MCF 10A (cell line): ENCODE measurements at places on chromosomes 7 and 10. TPM values are rescaled to one million over a fixed set of nuclear protein-coding genes. Genes with fewer than 3 reads are reported as not detected.

Gene MMP21
- total RNA-seq: not detected in 2 replicates

Gene DOCK4
- total RNA-seq: 28.0 and 31.4 TPM in 2 replicates

Gene LAMB4
- total RNA-seq: 0.35 TPM in 1 of 2 replicates, not detected in the other

Gene AP5Z1
- 26.5 and 35.0 TPM in 2 replicates for total RNA-seq

Gene DPYSL4
- 0.21 TPM in 1 of 2 replicates, not detected in the other for total RNA-seq

Gene LRRC18
- not detected in 2 replicates for total RNA-seq

Gene XPNPEP1
- 51.6 and 52.1 TPM in 2 replicates for total RNA-seq

GRCh38 chr7:27260211-27260610 is 17.6 kb downstream of the EVX1 start:
- no peak for DNase-seq

DNA sequence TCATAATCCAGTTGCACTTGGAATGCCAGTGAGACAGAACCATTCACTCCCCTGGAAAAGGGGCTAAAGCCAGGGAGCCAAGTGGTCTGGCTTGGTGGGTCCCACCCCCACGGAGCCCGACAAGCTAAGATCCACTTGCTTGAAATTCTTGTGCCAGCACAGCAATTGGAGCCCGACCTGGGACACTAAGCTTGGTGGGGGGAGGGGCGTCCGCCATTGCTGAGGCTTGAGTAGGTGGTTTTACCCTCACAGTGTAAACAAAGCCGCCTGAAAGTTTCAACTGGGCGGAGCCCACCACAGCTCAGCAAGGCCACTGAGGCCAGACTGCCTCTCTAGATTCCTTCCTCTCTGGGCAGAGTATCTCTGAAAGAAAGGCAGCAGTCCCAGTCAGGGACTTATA is 200.7 kb upstream of the NPSR1 start:
- no peak for DNase-seq

DNA sequence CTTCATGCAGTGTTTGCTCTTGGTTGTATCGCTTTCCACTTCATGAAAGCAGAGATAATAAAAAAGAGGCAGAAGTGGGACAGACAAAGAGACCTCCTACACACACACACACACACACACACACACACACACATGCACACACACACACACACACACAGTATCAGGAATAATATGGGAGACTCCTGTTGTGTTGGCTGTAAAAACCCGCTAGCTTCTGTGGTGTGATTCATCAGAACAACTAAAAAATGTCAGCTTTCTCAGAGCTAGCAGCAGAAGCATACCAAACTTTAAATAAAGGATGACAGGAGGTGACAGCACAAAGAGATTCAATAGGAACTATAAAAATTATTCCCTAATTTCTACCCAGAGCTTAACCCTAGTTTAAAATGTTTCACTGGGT is 148.2 kb upstream of the LRRTM3 start:
- no peak for DNase-seq

DNA sequence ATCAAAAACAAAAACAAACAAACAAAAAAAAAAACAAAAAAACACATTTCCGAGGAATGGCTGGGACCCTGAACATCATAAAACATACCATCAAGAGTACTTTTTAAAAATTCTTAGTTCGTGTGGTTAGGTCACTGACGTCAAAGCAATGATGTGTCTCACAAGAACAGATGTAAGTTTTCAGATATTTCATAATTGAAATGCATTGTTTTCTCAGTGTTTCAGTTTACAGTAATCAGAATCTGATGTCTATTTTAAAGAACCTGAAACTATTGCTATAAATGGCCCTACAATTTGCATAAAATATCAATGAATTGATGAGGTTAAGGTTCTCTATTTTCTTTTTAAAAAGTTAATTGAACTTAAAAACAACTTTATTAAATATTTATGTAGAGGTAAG is 103.7 kb upstream of the HGF start:
- DNase-seq: no peak

DNA sequence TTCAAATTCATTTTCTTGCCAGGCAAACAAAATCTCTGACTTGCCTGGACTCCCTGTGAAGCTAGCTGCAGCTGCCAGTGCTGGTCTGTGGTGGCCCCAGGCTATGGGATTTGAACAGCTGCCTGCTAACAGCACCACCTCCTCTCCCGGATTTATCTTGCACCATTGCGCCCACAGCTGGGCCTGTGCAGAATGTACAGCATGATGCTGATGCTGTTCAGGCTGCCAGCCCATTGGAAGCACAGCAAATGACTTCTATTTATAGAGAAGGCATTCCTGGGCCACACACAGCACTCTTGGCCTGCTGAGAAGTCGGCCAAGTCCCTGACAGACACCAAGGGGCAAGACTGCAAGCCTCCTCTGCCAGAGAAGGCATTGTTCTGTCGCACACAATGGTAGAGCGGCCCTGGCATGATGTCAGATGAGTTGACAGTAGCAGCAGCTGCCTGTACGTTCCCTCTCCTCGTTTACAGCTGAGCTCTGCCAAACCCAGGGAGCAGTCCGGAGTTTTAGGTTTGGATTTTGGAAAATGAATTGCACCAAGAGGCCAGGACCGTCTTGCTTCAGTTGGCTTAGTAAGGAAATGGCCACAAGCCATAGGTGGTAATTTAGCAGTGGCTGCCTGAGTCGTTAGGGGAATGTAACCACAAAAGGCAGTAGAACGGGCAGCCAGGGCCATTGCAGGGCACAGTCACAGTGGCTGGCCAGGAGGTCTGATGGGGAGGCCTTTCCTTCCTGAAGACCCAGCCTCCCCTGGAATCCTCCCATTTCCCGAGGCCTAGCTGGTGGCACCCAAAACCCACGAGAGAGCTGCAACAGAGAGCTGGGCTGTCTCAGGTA is 38.5 kb downstream of the MTURN start:
- DNase-seq: peak; percentile 98

DNA sequence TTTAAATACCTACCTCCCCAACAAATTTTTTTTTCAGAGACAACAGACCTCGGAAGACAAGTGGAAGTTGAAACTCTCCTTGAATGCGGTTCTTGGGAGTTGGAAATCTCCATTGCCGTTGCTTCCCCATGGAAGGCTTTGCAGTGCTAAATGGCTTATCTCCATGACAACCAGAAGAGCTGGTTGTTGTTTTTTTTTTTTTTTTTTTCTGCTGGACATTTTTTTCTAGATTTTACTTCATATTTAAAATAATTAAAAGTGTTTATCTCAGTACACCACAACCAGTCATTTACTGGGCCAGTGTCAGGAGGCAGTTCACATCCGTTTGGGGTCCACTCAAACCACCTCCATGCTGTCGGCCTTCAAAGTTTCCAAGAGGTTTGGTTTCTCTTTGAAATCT is 348.5 kb upstream of the PRKCQ start:
- no peak for DNase-seq

DNA sequence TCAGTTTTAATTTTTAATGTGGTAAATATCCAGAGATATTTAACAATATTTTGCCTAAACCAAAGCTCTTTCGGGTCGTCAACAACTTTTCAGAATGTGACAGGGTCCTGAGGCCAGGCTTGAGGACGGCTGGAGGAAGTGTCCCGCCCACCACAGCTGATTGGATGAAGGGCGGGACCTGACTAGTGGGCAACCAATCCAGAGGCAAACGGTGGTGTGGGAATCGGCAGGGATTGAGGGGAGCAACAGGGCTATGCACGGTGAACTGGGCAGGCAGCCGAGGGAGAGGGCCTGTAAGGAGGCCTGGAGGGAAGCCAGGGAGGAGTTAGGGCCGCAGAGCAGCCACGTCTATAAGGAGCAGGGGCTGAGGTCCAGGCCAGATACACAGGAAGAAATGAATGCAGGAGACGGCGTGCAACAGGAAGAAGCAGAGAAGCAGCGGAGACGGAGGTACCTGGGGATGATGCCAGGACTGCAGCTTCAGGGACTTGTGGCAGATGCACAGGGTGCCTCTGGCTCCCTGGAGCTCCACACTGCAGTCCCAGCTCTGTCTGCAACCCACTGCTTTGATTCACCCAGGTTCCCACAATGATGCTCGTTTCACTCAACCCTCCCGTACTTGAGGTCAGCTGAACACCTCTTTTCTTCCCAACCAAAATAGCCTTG is 46.1 kb upstream of the ZMIZ1 start:
- peak; percentile 8 for DNase-seq

- DNase-seq: no peak
Measured at GRCh38 chr7:142249918-142250317, 7.9 kb downstream of the PRSS58 start.

DNA sequence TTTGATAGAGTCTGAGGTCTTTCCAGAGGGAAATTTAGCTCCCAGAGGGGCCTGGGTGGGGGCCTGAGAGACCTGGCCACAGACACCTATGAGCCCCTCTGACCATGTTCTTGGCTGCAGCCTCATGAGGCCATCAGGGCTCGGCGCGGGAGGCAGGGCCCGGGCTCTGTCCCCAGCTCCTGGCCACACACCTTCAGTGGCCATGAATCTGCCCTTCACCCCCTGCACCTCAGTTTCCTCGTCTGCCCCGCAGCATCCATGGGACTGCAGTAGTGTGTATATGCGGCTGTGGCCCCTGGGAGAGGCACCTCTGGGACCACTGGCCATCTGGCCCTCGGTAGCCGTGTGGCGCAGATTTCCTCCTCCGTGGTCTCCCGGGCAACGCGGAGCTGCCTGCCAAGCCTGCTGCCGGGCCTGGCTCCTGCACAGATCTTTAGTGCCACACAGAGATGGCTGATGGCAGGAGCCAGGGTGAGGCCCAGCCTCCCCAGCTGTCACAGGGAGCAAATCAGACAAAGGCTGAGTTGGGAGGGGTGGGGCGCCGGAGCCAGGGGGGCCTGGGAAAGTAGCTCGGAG is 23.6 kb upstream of the ADCYAP1R1 start:
- DNase-seq: no peak

- DNase-seq: no peak
Measured at GRCh38 chr7:132112657-132113056, 463.6 kb downstream of the PLXNA4 start.

DNA sequence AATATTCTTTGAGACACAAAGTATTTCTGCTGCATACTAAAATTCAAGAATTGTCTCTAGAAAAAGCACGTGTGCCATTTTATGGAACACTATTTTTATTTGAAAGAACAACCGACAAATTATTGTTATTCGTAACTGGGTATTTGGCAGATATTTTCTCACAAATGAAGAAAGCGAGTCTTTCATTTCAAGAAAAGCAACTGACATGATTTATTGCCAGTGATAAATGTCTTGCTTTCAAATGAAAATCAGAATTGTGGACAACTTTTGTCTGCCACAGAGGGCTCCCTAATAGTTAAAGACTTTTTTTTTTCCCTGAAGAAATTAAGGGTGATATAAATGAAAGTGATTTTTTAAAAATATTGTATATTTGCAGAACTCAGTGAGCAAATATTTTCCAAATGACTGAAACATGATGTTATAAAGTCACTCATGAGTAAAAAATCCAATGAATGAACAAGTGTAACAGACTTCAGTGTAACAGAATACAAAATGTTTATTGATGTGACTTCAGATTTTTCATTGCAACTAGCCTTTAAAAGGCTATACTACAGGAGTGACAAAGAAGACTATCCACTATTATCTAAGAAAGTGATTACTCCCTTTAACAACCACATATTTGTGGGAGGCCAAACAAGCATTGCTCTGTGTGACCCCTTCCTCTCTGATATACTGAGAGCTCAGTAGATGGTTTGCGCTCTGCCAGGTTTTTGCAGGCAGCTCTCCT is 49.0 kb upstream of the SEMA3E start:
- DNase-seq: no peak

- DNase-seq: no peak
Measured at GRCh38 chr10:126114884-126115555, 218.7 kb downstream of the FANK1 start.

DNA sequence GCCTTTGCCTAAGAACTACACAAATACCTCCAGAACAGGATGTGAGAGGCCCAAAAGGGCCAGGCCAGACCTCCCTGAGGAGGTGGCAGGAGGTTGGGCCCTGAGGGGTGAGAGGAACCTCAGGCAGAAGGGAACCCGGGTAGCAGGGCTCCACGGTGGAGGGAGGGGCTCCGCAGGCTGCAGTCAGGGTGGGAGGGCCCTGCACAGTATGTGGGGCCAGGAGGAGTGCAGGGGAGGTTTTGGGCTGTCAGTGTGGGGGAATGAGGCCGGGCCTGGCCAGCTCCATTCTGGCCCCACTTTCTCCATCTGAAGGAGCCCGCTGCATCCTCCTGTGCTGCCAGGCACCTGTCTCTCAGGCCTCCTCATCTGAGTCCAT is 25.9 kb downstream of the DNAJB12 start:
- DNase-seq: no peak

- DNase-seq: peak; percentile 25
Measured at GRCh38 chr7:23654508-23654907, 25.5 kb upstream of the FAM221A start.

DNA sequence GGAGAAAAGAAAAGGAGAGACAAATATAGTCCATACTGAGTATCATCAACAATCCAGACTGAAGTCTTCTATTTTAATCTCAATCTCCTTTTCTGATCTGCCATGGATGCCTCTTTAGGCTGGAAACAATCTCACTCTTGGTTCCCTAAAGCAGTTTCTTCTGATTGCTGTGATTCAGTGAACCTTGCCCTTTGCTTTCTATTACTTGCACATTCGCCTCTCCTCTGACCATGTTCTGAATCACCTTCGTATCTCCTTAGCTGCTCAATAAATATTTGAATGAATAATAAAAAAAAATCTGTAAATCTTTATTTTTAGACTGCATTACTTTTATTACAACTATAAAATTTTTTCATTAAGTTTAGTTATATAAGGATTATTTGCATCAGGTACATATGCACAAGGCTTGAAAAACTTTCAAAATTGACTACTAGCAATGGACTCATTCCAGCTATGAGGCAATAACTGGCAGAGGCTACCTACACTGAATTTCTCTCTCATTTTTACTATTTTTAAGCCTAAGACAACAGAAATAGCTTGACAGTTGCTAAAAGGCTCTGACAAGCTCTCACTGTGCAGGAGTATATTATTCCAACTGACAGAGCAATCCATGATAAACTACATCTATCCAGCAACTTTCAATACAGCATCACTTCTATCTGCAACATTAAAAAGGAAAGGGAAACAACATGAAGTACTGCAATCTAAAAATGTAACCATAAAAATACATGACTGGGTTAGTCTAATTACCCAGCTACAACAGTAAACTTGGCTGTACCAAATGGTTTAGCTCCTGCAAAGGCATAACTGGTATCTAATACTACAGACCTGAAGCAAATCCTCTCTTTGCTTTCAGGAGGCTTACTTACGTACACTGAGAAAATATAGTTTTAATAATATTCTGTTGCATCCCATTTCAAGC is 25.6 kb downstream of the TM9SF3 start:
- DNase-seq: peak; percentile 15

DNA sequence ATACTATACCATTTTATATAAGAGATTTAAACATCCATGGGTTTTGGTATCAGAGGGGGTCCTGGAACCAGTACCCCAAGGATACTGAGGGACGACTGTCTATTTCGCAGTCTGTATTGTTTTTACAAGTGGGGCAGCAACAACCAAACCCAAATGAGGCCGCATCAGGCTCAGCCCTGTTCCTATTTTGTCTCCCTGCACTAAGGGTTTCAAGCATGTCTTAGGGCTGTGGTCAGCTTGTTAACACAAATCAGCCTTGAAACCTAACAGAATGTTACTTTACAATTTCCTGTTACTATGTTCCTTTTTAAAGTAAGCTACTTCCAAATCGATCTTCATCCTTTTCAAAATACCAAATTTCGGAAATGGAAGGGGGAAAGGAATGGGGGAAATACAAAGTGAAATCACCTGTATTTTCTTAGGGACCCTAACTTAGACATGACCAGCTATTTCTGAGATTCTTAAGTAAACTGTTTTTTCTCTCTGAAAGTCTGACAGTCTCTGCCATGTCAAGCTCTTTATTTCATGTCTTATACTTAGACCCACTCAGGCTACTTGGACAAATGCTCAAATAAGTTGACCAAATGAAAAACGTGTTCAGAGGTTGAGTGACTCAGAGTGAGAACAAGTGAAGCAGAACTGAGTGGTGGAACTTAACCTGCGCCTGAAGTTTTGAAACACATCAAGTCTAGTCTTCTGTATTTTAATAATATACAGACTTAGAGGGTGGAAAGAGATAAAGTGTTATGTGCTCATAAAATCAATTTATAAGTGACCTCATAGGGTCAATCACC is 75.8 kb downstream of the C1GALT1 start:
- no peak for DNase-seq
